Fibroblast of mammary gland (primary cell): ENCODE measurements at places on chromosomes 7 and 10.

DNA sequence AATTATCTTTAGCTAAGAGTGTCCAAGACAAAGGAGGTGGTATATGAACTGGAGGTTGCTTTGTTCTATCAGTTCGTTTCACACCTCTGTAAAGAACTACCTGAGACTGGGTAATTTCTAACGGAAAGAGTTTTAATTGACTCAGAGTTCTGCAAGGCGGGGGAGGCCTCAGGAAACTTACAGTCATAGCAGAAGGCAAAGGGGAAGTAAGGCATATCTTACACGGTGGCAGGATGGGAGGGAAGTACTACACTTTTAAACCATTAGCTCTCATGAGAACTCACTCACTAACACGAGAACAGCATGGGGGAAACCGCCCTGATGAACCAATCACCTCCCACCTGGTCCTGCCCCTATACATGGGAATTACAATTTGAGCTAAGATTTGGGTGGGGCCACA, 1202.3 kb upstream of the LRRTM3 start:
- no peak for DNase-seq

DNA sequence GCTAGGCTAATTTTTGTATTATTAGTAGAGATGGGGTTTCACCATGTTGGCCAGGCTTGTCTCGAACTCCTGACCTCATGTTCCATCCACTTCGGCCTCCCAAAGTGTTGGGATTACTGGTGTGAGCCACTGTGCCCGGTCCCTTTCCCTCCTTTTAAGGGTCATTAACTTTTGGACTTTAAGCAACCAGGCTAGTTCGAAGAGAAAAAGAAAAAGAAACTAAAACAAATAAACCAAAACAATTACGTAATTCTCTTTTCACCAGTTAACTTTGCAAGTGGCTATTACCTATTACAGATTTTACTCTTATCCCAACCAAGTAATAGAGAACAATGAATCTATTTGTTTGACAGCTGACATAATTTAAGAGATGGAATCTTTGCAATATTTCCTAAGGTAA, 72.8 kb upstream of the SEMA3C start:
- no peak for DNase-seq

DNA sequence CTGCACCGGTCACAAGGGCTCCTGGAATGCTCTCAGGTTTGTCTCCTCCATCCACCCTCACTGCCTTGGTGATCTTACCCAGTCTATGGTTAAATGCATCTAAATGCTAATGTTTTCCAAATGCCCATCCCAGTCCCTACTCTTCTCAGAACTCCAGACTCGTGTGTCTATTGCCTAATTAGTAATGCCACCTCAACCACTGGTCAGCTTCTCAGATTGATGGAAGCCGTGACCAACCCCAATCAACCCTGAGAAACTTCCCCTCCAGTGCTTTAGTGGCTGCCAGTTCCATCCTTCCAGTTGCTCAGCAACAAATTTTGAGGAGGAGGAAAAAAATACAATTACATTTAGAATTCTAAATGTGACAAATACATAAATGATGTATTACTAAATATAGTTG, 18.6 kb downstream of the NUDCD3 start:
- DNase-seq = no peak

DNA sequence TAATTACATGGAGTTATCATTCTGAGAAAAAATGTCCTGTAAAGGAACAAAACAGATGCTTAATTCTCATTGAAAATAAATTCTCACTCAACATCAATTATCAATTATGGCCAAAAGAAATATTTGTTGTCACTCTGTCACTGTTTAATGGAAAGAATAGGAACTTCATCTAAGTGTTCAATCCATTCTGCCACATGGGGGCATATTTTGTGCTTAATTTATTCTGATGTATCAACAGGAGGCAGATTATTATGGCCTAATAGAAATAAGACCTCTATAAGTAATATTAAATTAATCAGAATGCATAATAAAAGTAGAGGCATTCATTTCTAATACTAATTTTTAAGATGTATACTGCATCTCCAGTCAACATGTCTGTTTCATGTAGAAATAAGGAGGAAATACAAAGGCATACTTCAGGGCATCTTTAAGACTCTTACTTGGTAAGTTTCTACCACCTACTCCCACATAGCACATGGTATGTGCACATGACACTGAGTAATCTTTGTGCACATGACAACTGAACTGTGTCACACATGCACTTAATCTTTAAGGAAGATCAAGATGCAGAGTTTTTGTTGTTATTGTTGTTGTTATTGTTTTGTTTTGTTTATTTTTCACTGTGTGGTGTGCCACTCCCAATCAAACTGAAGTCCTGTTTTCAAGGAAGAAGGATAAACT, 420.4 kb upstream of the SEMA3A start:
- peak; percentile 41 for DNase-seq
